Hematopoietic multipotent progenitor cell treated with erythropoietin and hydrocortisone succinate and interleukin-3 and kit ligand, for 8 days (in vitro differentiated cells): ENCODE measurements at places on chromosomes 3 and 15.
A peak's percentile ranks its signal among the peaks of the same experiment; 100 is the strongest.

GRCh38 chr3:122660297-122660974 lies 20.2 kb upstream of the PARP14 start:
- peak; percentile 24 for DNase-seq

DNA sequence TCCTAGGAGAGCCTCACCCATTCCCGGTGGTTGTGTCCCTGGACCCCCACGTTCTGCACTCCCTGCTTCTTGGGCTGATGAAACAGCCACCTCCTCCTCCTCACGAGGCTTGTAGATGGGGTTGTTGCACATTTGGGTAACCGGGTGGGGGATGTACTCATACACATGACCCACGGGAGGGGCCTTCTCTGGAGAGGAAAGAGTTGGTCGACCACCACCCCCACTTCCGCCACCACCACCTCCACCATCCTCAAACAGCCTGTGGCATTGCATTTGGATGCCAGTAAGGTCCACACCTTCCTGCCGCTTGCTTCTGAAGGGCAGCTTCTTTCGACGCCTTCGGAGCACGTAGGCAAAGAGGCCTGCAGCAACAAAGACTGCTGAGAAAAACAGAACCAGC lies 7.7 kb downstream of the SLITRK3 start:
- DNase-seq, result no peak

DNA sequence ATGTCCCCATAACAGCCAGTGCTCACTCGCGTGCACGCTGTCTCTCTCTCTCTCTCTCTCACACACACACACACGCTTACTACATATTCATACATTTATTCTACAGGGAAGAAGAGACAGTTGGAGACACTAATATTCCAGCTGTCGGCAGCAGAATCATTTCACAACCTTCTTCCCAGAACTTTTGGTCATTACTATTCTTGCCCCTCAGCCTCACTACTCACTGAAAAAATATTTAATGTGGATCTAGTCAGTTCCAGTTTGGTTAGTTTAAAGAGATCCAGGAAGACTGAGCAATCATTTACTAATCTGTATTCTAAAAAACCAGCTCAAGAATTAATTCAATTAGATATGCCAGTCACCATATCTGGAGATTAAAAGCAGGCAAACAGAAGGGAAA lies 394.9 kb downstream of the PTPRG start:
- DNase-seq, result no peak

- no peak for DNase-seq
These were observed 91.6 kb downstream of the MBNL1 start for GRCh38 chr3:152360302-152360701.

GRCh38 chr3:47089630-47090029 lies 74.3 kb downstream of the SETD2 start:
- DNase-seq, result no peak

GRCh38 chr3:27483117-27484014 lies 818 bp downstream of the SLC4A7 start:
- peak; percentile 56 for DNase-seq

DNA sequence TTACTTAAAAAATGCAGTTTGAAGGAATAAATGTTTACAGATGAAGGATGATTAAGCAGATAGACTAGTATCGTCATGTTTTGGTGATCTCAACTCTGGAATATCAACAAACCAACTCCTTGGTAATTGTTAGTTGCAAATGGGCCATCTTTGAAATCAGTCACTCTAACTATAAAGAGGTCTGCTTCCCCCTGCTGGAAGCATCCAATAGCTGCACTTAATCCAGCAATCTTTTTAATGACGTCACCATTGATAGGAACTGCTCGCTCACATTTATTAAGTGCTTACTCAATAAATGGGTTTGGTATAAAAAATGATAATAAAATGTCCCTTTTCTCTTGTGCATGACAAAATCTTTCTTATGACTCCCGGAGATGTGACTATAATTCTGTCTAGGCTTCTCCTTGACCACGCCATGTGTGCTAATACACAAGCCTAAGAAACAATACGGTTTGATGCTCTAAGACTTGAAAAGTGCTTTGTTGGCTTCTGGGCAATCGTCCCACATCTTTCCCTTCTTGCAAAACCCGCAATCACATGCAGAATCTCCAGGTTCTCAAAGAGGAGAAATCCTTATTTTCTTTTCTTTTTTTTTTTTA lies 227.6 kb upstream of the POU1F1 start:
- peak; percentile 75 for DNase-seq

GRCh38 chr15:45449916-45450867 lies 71.8 kb upstream of the GATM start:
- DNase-seq, result no peak

DNA sequence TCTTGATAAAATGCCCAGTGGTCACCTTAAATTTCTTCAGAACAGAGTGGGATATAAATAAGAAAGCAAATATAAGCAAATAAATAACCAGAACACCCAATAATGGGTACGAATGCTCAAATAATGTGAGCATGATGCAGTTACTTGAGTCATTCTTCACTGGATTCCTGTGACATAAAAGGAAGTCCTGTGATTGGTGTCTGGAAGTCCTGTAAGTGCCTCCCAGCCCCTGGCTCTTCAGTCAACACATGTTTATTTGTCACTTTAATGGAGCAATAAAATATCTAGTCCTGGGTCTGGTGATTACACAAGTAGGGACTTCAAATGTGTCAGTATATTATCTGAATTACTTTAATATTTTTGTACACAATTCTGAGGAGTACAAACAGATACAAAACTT lies 30.4 kb downstream of the TMEM212 start:
- DNase-seq, result no peak

DNA sequence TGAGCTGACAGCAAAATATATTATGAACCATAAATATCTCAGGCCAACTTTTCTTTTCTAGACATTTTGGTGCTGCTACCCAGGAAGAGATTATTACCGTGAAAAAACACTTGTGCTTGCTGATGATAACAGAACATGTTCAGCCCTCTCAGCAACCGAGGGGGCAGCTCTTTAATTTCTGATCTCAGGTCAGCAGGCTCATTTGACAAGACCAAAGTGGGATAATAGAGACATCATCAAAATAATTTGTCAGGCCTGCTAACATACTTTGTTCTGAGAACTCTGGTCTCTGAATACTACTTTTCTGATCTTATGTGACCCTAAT lies 645.9 kb upstream of the KCNMB2 start:
- peak; percentile 3 for DNase-seq

- no peak for DNase-seq
These were observed 69.8 kb upstream of the BFSP2 start for GRCh38 chr3:133330065-133330464.

- no peak for DNase-seq
These were observed 71.7 kb downstream of the TTC23 start for GRCh38 chr15:99177679-99178078.

- DNase-seq, result no peak
These were observed 111.5 kb upstream of the ETV5 start for GRCh38 chr3:186220365-186220764.

- peak; percentile 38 for DNase-seq
These were observed at the start of gene ADAMTS7 for GRCh38 chr15:78811124-78811824. Gene ADAMTS7 (minus strand): TSS chr15:78811464. CDS start chr15:78811220, 244 bp downstream.

- DNase-seq, result peak; percentile 89
These were observed 308.4 kb downstream of the RPLP1 start for GRCh38 chr15:69760890-69761568.

DNA sequence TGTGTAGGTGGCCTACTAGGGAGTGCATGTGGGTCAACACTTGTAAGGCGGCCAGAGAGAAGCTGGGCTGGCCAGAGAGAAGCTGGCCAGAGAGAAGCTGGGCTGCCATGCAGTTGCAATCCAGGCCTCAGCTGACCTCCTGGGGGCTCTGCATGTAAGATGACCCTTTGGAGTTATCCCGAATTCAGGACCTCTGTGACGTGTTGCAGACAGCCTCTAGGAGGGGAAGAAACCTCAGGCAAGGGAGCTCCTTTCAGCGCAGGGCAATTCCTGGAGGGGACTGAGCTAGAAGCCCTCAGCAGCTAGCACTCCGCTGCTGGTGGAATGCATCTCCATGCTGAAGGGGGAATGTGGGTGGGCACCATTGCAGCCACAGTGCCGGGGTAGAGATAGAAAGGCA lies 15.8 kb upstream of the KBTBD12 start:
- no peak for DNase-seq

DNA sequence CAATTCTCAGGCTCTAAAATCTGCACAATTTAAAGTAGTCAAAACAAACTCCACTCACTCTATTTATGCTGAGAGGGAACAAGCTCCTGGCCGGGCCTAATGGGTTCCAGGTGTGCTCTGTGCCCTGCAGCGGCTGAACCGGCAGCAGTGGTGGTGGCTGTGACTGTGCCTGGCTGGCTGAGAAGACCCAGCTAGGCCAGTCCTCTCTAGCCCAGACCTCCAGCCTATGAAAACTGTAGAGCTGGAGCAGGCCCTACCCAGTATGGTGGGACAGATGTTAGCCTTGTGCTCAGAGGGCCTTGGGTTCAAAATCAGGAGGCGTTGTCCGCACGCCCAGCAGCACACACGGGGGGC lies 37.0 kb downstream of the EPHB3 start:
- DNase-seq, result no peak

DNA sequence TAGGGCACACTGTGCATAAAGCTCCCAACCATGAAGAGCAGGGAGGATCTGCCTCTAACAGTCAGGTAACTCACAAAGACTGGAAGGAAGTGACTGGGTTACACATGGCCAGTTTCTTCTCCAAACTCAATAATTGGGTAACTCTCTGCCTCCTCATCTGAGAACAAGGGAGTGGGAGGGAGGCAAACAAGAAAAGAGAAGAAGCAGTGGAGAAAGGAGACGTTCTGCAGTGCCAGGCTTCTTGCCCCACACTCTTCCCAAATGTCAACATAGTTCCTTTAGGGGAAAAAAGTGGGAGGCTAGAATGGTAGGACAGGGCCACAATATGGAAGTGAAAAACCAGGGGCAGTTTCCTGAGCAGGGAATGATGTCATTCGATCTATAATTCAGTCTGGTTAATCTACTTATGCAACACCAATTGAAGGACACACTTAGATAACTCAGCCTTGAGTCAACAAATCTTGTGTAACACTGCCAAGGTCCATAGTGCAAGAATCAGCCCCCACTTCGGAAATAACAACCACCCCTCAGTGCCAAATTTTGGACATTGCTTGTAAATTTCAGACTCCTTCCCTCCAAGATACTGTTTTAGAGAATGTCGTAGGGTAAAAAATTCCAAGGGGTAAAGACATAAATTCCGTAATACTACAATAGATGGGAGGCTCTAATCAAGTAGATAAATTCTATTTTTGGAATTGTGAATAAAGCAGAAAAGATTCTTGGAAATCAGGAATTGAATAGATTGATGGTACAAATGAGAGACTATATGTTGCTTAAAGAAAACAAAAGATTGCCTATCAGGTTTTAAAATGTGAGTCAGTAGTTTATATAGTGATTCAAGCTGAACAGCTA lies 143.0 kb downstream of the LPP start:
- no peak for DNase-seq

DNA sequence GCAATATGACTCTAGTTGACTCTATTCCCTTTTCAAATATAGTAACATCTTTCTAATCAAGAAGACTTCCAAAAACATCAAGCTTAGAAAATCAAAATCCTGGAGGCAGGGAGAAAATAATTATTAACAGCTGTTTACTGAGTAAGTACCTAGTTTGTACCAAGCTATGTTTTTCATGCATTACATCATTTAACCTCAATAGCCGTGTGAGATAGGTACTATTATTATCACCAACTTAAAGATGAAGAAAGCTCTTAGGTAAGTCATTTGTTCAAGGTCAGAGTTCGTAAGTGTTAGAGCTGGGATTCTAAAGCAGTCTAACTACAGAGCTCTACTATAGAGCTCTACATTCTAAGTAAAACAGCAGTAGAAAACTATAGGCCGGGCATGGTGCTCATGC lies 41.6 kb downstream of the GSK3B start:
- DNase-seq, result no peak

DNA sequence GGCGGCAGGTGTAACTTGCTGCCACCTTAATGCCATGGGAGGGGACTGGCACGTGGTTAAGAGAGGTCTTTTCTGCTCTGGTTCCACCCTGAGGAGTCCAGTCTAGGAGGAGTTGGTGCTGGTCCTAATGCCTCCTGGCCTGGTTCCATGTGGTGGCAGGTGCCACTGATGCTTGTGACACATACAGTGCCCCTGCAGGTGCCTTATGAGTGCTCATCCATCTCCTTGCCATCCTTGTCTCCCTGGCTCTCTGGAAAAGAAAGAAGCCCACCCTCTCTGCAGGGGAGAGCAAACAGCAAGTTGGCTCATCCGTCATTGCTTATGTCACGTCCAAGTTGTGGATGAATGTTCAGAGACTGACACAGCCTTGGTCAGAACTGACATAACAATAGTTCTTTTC lies 175.8 kb upstream of the DPH6 start:
- no peak for DNase-seq

DNA sequence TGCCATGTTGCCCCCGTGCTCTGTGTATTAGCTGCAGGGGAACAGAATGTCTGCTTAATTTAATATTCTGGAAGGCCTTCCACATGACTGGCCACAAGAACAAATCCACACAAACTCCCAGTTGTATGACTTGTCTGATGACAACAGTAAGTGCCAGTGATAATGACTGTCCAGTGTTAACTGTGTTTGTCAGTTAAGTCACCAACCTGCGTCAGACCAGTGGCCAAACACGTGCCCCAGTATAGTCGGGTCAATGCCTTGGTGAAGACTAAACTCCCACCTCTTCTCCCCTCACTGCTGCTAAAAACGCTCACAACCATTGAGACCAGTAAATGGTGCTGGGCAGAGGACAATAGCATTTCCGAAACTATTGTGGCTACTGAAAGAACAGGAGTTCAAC lies 9.8 kb upstream of the ATP13A5 start:
- no peak for DNase-seq

DNA sequence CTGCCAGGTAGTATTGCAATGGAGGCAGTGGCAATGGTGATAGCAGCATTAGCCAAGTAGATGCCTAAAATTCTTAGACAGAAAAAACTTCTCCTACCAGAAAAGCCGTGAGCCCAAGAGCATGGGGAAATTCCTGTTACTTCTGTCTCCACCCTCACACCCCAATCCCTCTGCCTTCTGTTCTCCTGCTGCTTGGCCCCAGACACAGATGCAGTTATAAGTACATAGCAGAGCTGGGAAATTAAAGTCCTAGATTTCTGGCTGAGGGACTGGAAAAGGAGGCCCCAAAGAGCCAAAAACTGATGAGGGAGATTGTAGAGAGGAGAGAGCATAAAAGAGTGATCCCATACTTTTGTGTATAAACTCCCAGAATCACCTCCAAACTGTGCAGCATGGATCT lies 166.9 kb downstream of the SMAD6 start:
- no peak for DNase-seq

GRCh38 chr3:15635121-15635661 lies 33.6 kb downstream of the BTD start:
- DNase-seq, result no peak

- no peak for DNase-seq
These were observed 386.0 kb upstream of the LRRC3B start for GRCh38 chr3:26236531-26236930.
